Activated naive CD8-positive, alpha-beta T cell treated with anti-CD3 and anti-CD28 coated beads for 36 hours (primary cell): ENCODE measurements at places on chromosomes 2 and 18.
A peak's percentile ranks its signal among the peaks of the same experiment; 100 is the strongest.

DNA sequence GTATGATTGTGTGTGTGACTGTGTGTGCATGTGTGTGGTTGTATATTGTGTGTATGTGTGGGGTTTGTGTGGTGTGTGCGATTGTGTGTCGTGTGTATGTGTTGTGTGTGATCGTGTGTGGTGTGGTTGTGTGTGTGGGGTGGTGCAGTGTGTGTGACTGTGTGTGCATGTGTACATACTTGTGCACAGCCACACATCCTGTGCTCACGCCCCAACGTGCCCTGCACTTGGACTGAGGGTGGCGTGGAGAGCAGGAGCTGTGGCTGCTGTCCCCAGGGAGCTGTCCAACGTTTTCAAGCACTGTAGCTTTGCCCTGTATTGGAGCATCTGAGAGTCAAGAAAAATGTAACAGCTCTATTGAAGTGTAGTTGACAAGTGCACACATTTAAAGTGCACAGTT lies 243.2 kb upstream of the HDAC4 start:
- no peaks in the 10 kb centered on the region for H3K36me3 ChIP-seq
- H3K27me3 ChIP-seq: no peaks in the 10 kb centered on the region
- no peaks in the 10 kb centered on the region for H3K4me1 ChIP-seq
- no peak overlapping the region for H3K27ac ChIP-seq
- H3K4me3 ChIP-seq: no peak overlapping the region

GRCh38 chr2:8641301-8641965 lies 40.4 kb upstream of the ID2 start:
- H3K4me1 ChIP-seq: peaks cover 2% of the 10 kb centered on the region
- no peak overlapping the region for H3K4me3 ChIP-seq
- H3K27ac ChIP-seq: no peak overlapping the region
- H3K27me3 ChIP-seq: no peaks in the 10 kb centered on the region
- H3K36me3 ChIP-seq: no peaks in the 10 kb centered on the region

- no peaks in the 10 kb centered on the region for H3K36me3 ChIP-seq
- DNase-seq: no peak
- H3K4me3 ChIP-seq: no peak overlapping the region
- H3K27ac ChIP-seq: no peak overlapping the region
- H3K4me1 ChIP-seq: no peaks in the 10 kb centered on the region
- no peaks in the 10 kb centered on the region for H3K27me3 ChIP-seq
Measured at GRCh38 chr18:8734496-8734895, 29.1 kb downstream of the MTCL1 start.

DNA sequence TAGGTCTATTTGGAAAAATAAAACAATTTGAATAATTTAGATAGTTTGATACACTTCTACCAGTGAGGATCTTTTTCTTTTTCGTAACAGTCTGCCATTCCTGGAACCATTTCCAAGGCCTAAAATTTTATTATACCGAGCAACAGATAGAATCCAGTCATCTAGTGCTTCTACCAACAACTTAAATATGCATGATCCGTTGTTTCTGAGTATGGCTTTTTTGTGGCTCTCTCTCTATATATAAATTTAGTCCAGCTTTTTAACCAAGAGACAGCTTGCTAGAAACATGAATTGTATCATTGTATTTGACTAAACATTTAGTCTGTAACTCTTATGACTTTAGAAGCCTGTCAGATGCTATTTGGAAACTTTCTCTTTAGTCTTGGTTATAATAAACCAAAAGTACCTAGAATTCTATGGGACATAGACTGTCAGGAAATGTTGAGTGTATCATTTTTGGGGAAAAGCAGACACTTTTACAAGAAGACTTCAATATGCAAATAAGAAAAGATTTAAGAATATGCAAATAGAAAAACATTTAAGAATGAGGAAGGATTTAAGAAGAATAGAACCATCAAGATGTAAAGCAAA lies 161.4 kb downstream of the ZEB2 start:
- H3K4me3 ChIP-seq: peak overlapping the region; percentile 22
- H3K27ac ChIP-seq: peak overlapping the region; percentile 65
- peaks cover 20% of the 10 kb centered on the region for H3K4me1 ChIP-seq
- no peaks in the 10 kb centered on the region for H3K27me3 ChIP-seq
- H3K36me3 ChIP-seq: no peaks in the 10 kb centered on the region

DNA sequence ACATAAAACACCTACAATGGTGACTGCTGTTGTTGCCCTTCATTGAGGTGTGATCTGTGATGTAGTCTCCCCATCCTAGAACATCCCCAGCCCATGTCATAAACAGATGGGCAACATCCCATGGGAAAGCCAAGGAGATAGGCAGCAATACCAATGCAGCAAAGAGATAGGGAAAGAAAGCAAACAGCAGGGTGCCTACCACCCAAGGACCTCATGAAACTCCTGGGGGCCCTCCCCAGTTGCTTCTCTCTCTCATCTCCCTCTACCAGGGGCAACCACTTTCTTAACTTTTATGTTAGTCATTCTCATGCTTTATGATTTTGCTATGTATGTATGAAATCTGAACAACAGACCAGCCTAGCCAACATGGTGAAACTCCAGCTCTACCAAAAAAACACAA lies 8.1 kb upstream of the ITPRIPL1 start:
- H3K36me3 ChIP-seq: peaks cover 16% of the 10 kb centered on the region
- H3K27ac ChIP-seq: no peak overlapping the region
- H3K27me3 ChIP-seq: peaks cover 2% of the 10 kb centered on the region
- H3K4me1 ChIP-seq: peaks cover 42% of the 10 kb centered on the region
- no peak for DNase-seq
- no peak overlapping the region for H3K4me3 ChIP-seq
